ENCODE measurements at places on chromosomes 1 and 21. TPM values are rescaled to one million over a fixed set of nuclear protein-coding genes. Genes with fewer than 3 reads are reported as not detected.

Gene SOAT1
- total RNA-seq, result 83.1 TPM

Gene TEKT2
- 0.75 TPM for total RNA-seq

Gene DVL1
- total RNA-seq, result 72.7 TPM

Gene SPRR1A
- not detected for total RNA-seq

Gene ALPL
- total RNA-seq, result 4.0 TPM

DNA sequence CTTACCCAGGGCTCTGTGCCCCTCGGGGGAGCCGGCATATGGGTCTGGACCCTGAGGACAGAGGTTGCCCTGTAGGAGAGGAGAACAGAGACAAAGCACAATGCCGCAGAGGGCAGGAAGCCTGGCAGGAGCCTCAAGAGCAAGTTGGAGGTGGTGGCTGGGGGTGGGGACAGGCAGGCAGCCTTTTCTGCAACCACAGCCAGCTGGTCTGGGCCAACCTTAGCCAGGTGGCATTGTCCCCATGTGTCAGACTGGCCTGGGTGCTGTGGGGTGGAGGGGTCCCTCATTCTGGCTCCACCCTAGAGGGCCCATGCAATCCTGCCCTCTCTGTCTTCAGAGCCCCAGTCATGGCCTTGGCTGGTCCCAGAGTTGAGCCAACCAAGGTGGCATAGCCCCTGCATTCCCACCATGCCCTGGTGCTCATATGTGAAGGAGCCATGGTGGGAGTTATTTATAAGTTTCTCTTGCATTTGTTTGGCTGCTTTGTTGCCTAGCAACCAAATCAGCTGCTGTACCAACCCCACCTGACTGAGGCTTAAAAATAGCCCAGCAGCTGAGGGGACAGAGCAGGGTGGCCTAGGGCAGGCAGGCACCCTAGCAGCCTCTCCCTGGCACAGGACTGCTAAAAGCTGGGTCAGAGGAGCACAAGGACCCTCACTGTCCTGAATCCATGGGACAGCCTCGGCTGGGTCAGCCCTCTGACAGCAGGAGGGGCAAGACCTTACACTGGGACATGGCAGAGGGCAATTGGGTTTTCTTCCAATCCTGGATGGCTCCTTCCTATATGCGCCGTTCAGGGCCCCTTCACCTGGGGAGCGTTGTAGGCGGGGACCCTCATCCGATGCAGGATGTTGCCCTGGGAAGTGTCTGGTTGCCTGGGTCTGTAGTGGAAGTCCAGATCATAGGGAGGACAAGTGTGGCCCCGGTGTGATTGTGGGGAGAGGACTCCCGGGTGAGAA is 19.5 kb downstream of the MAP7D1 start:
- DNase-seq, result no peak

GRCh38 chr1:62732331-62732730 is 44.1 kb upstream of the DOCK7 start:
- DNase-seq, result no peak

- peak; percentile 22 for DNase-seq
Observed at GRCh38 chr1:113886417-113887401, 672 bp downstream of the BCL2L15 start.

DNA sequence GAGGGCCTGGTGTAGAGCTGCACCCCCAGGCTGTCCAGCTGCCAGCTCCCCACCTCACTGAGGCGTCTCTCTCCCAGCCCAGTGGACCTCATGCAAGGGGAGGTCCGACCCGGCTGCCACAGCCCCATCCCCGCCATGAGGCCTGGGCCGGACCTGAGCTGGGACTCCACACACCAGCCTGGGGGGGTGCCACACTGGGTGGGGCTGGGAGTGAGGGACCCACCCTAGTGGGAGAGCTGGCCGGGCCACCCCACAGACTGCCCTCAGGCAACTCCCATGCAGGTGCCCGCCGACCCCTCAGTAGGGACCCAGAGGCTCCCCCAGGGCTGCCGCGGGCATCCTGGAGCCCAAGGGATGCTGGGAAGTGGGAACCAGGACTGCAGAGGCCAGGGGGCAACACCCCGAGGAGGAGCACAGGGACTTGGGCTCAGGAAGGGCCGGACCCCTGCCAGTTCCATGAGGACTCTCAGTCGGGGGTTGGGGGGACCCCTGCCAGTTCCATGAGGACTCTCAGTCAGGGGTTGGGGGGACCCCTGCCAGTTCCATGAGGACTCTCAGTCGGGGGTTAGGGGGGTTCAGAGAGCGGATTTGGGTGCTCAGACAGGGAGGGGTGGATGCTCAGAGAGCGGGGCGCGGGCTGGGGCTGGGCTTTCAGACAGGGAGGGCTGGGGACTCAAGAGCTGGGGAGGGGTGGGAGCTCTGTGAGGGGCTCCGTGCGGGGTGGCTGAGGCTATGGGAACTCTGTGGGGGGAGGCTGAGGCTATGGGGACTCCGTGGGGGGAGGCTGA is 1.2 kb upstream of the RNF223 start:
- DNase-seq, result no peak

GRCh38 chr1:192529811-192530210 is 45.8 kb upstream of the RGS1 start:
- DNase-seq, result no peak

GRCh38 chr1:10057343-10057742 is 24.6 kb downstream of the UBE4B start:
- no peak for DNase-seq

GRCh38 chr1:211711315-211711705 is 35.9 kb upstream of the NEK2 start:
- DNase-seq, result no peak

GRCh38 chr1:97170300-97170699 is 448.7 kb downstream of the PTBP2 start:
- DNase-seq, result no peak

DNA sequence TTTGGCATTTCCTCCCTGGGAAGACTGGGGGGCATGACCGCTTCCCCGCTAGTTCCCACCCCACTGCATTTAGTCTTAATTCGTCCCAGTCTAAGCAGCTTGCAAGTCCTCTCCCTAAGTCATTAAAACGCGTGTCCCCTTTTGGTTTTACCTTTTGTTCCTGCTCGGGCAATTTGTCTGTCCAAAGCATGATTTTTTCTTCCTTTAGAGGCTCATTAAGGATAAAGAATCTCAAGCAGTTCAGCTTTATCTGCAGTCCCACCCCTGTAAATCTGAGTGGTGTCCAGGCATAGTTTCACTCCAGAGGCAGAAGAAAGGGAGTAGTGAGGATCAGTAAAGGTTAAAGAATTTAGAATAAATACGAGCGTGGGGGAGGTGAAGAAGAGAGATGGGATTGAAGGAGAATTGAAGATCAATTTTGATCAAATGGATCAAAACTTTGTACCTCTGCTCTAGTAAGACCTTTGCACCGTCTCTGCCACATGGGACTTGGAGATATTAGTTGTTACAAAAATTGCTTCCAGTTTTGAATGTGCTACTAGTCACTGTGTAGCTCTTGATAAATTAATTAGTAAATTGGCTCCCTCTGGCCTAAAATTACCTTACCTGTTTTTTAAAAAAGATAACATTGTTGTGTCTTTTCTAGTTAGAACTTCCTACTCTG is 989 bp upstream of the ETV3 start:
- no peak for DNase-seq

- no peak for DNase-seq
Observed at GRCh38 chr1:11920239-11920903, 5.9 kb downstream of the KIAA2013 start.

DNA sequence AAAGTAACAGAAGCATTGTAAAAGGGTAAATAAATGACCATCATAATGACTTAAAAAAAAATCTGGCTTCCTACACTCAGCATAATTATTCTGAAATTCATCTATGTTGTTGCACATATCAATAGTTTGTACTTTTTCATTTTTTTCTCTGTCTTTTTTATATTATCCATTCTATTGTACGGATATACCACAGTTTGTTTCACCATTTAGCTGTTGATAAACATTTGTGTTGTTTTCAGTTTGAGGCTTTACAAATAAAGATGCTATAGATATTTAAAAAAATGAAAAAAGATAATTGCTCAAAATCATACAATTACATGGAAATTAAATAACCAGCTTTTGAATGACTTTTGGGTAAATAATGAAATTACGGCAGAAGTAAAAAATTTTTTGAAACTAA is 31.9 kb downstream of the GPR88 start:
- no peak for DNase-seq

Measured in mucosa of gallbladder (tissue), 1 donor.